Activated T-cell treated with anti-CD3 and anti-CD28 coated beads, Interleukin-2, amount 50 U/mL, for 72 hours (primary cell): ENCODE measurements at places on chromosomes 3 and 15. TPM values are rescaled to one million over a fixed set of nuclear protein-coding genes. Genes with fewer than 3 reads are reported as not detected.

The EPHB3 gene
- total RNA-seq, result 0.50 TPM

The UBP1 gene
- total RNA-seq, result 59.6 TPM

The EXD1 gene
- not detected for total RNA-seq

The ATP10A gene
- total RNA-seq, result 25.6 TPM

The SPTSSB gene
- total RNA-seq, result not detected

The LPCAT4 gene
- total RNA-seq, result 38.3 TPM

The CKMT1B gene
- total RNA-seq, result not detected

The RUBCN gene
- 33.1 TPM for total RNA-seq

The OCA2 gene
- not detected for total RNA-seq

The TRPM1 gene
- total RNA-seq, result not detected

The SHQ1 gene
- 26.4 TPM for total RNA-seq

The SENP5 gene
- 33.7 TPM for total RNA-seq
